ENCODE measurements at places on chromosomes 12 and 14. TPM values are rescaled to one million over a fixed set of nuclear protein-coding genes. Genes with fewer than 3 reads are reported as not detected.

DNA sequence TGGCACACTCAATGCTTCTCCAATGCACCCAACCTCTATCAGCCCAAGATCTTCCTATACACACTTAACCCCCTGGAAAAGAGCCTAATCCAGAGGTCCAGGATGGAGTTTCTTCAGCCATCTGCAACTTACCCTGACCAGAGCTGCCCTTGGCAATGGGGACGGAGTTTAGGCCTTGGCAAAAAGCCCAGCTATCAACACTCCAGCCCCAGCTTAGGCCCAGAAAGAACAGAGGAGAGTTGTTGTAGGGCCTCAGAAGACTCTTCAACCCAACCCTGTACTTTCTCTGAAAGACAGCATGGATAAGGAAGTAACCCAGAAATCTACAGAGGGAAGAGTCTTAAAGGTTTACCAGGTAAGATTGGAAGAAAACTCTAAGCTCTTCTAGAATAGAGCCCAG lies 219.3 kb upstream of the PELI2 start:
- DNase-seq, result no peak

- DNase-seq, result no peak
These were observed 6.1 kb upstream of the KRT74 start for GRCh38 chr12:52579468-52580465.

DNA sequence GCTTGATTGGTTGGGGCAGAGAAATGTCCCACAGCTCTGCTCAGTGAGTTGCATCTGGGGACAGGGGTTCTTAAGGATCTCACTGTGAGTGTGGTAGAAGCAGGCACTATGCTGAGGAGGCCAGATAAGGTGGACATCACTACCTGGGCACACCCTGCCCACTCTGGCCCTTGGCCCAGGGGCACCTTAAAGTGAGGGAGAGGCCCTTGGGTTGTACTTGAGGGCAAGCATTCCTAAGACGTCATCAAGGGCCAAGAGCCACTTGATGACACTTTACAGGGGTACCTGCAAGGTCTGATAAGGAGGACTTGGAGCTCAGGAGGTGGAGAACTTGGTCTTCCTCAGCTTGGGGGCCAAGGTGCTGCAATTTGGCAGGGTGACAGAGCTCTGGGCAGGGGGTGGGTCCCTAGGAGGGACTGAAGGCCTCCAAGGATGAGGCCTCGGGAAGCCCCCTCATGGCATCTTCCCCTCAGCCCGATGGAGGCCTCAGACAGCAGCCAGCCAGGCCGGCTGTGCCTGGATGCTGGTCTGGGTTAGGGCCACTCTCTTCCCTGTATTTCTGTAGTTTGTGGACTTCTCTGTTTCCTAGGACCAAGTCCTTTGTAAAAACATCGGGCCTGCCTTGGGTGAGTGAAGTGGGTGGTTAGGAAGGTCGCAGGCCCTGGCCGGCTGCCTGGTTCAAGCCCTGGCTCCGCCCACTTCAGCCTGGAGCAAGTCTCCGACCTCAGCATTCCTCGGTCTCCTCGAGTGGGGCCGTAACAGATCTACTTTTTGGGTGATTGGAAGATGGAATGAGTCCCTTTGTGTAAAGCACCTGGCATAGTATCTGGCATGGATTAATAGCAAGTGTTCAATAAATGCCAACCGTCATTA lies 24.8 kb downstream of the GPR68 start:
- DNase-seq, result peak; percentile 52

DNA sequence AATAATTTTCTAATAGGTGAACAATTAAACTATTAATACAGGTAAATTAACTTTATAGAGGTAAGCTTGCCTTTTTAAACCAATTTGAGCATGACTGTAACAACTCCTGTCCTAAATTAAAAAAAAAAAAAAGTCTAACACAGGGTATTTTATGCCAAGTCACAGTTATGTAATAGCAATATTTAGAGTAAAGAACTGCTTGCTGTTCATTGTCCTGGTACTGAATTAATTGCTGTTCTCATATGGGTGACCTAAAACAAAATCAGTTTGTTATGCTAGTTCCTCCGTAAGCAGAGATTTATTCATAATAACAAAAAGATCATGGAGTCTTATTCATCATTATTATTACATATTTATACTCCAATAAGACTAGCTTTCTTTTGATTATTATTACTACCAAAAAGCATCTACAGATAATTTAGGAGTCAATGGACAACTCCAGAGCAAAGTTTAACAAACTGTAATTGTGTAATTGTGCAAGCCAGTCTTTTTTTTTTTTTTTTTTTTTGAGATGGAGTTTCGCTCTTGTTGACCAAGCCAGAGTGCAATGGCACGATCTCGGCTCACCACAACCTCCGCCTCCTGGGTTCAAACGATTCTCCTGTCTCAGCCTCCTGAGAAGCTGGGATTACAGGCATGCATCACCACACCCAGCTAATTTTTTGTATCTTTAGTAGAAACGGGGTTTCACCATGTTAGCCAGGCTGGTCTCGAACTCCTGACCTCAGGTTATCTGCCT lies 98.3 kb downstream of the ITPR2 start:
- no peak for DNase-seq

DNA sequence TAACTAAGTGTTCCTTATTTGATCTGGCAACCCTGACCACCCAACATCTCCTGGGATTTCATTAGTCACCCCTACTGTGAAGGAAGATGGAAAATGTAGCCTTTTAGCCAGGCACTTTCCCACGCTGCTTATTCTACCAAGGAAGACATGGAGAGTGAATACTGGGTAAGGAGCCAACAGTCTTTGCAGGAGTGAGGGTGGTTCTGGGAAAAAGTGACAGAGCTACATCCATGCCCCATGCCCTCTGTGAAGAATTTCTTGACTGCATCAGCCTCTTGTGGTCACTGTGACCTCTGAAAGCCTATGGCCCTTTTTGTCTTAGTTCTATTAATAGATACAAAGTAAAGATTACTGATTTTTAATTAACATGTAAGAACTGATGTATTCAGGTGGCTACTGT lies 196.0 kb upstream of the EEA1 start:
- no peak for DNase-seq

- no peak for DNase-seq
These were observed 78.0 kb downstream of the DERA start for GRCh38 chr12:15988983-15989755.

GRCh38 chr12:68290126-68290525 lies 36.7 kb upstream of the IL22 start:
- no peak for DNase-seq

GRCh38 chr12:40011775-40012129 lies 94.1 kb downstream of the SLC2A13 start:
- no peak for DNase-seq

GRCh38 chr14:98321841-98322240 lies 950.2 kb downstream of the BCL11B start:
- no peak for DNase-seq

DNA sequence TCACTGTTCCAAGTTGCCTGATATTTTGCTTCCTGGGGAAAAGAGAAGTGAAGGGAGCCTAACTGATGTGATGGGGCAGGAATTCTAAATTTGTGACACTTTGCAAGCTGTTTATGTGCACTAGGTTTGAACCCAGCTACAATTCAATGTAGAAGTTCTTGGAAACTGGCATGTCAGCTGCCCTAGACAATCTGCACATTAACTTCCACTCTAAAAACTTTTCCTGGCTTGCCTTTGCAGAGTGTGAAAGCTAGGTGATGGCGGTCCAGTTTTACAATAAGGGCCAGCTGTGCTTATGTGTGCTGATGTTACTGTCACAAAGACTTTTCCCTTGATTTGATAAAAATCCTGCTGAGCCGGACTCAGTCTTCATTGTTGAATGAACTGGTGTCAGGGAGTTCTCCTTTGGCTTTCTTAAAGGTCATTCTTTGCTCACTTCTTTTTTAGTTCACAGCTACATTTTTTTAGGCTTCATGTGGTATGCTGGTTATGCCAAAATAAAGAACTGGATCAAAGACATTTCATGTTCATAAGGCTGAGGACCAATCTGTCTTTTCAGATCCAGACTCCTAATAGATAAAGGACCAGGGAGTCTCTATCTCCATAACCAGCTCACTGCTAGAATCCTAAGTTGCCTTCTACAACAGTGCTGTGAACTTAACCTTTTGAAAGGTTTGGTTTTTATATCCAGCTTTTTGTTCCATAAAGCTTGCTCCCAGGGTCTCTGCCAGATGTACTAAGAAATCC lies 133.5 kb downstream of the TGFB3 start:
- no peak for DNase-seq

DNA sequence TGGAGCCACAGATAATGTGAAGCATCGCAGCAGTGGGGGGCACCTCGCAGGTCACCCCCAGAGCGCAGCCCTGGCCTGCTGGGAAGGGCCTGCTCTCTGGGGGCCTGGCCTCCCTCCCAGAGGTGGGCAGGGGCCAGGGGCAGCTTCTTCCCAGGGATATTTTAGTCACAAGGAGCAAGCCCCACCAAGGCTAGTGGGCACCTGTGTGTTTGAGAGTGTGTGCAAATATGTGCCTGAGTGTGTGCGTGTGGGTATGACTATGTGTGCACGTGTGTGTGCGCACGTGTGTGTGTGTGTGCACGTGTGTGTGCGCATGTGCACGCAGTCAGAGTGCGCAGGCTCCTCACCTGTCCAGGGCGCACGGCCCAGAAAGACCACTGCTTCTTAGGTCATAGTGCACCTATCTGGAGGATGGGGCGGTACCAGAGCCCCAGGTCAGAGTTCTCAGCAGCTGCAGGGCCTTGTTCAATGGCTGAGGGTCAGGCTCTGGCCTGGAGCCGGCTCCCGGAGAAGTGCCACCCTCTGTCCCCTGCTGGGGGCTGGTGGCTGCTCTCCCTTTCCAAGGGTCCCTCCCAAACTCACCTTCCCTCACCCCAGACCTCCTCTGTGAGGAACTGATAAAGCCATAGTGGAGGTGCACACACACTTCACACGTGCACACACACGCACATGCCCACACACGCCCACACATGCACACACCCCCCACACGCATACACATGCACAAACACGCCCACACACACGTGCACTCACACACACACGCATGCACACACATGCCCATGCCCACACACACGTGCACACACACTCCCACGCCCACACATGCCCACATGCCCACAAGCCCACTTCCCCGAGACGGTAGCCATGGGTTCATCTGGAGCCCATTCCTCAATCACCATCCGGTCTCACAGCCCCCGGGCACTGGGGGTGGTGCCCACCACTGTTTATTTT lies 128.5 kb downstream of the KIF26A start:
- no peak for DNase-seq

DNA sequence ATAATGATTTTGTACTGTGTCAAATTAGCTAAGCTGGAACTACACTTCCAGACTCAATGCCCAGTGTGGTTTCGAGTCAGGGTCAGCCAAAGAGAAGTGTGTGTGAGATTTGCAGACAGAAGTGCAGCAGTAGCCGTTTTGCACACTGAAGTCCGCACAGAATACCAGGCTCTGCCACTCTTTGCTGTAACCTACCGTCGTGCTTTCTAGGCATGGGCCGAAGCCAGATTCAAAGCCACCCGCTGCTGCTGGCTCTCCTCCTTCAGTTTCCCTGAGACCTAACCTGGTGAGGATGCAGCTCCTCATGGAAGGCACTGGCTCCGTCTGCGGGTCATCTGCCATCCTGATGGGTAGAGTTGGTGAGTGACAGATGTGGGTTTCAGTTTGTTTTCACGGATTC lies 48.8 kb downstream of the LRTM2 start:
- no peak for DNase-seq

GRCh38 chr12:46362895-46363581 lies 9.5 kb downstream of the SLC38A2 start:
- no peak for DNase-seq

DNA sequence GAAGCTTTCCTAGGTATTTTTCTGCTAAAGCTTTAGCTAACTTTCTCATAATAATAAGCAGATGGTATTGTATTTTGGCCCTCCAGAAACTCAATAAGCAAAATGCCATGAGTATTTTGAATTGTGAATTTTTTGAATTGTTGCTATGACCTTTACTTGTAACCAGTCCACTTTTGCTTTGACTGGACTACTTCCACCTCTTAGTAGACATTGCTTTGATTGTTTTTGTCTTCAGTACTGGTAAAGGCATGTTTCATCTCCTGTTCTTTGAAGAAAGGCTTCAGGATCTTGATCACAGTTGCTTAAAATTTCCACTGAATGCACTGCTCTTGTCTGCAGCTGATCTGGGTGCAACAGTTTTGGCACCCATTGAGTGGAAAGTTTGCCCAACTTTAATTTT lies 102.3 kb downstream of the TRMT5 start:
- no peak for DNase-seq

- DNase-seq, result no peak
These were observed 28.5 kb upstream of the KLHL42 start for GRCh38 chr12:27751386-27752047.

GRCh38 chr14:97376310-97376709 lies 579.1 kb downstream of the VRK1 start:
- DNase-seq, result no peak

DNA sequence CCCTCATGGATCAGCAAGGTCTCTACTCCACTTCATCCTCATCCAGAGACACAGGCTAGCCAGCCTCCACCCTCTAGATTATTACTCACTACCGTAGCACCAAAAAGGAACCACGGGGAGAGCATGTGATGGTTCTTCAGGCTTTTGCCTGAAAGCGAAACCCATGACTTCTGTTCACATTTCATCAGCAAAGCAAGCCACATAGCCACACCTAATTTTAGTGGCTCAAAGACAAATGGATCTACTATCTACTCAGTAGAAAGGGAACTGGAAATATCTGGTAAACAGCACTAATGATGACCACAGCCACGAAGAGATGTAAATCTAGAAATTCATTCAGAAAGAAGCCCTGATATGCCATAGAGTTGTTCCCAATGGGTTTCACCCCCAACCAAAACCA lies 51.4 kb downstream of the VCPKMT start:
- no peak for DNase-seq

DNA sequence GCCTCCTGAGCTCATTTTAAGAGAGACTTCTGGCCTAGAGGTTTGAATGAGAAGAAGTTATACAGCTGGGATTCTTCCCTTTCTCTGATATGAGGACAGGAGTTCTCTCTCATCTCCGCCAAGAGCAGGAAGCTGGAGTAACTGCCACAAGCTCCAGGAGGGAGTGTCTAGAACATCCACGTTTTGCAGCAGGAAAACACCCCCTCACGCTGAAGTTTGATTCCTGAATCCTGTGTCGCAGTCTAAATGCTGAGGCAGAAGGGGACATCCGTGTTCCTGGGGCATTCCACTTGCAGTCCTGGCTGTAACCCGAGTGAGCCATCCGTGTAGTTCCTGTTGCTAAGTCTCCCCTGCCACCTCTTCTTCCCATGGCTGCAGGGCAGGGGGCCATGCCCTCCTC lies 38.3 kb downstream of the NTF3 start:
- no peak for DNase-seq

GRCh38 chr12:63220921-63221320 lies 69.9 kb upstream of the AVPR1A start:
- no peak for DNase-seq

BEST3 gene
- 0.40 TPM for polyA plus RNA-seq

BDKRB2 gene
- polyA plus RNA-seq, result 1.2 TPM

DNAI7 gene
- 8.0 TPM for polyA plus RNA-seq

MYF6 gene
- polyA plus RNA-seq, result 0.40 TPM

DPPA3 gene
- polyA plus RNA-seq, result not detected

NUBPL gene
- 14.4 TPM for polyA plus RNA-seq

AKT1 gene
- polyA plus RNA-seq, result 124 TPM

ASCL1 gene
- 2.6 TPM for polyA plus RNA-seq

PPP4R4 gene
- 0.98 TPM for polyA plus RNA-seq

COX8C gene
- polyA plus RNA-seq, result 0.94 TPM

GALNT6 gene
- 1.4 TPM for polyA plus RNA-seq

NUP107 gene
- 76.2 TPM for polyA plus RNA-seq
